ENCODE measurements at places on chromosomes 3 and 15. TPM values are rescaled to one million over a fixed set of nuclear protein-coding genes. Genes with fewer than 3 reads are reported as not detected.

SLC7A14 gene
- 1.9 TPM for polyA plus RNA-seq

NR2F2 gene
- 16.2 TPM for polyA plus RNA-seq

GP9 gene
- polyA plus RNA-seq: 0.14 TPM

SFMBT1 gene
- polyA plus RNA-seq: 4.9 TPM

SLC9C1 gene
- 0.07 TPM for polyA plus RNA-seq

LRRC31 gene
- not detected for polyA plus RNA-seq

TMEM40 gene
- polyA plus RNA-seq: 0.38 TPM

EOMES gene
- polyA plus RNA-seq: 0.05 TPM

PARP9 gene
- 18.1 TPM for polyA plus RNA-seq

ACAA1 gene
- 99.3 TPM for polyA plus RNA-seq

GPR15 gene
- polyA plus RNA-seq: 0.07 TPM

GOLGA8M gene
- 1.4 TPM for polyA plus RNA-seq

PLSCR5 gene
- not detected for polyA plus RNA-seq

SSUH2 gene
- polyA plus RNA-seq: 1.8 TPM

STRIT1 gene
- 0.73 TPM for polyA plus RNA-seq

AMOTL2 gene
- 17.9 TPM for polyA plus RNA-seq

AP3B2 gene
- 19.1 TPM for polyA plus RNA-seq

ADAMTS7 gene
- polyA plus RNA-seq: 1.4 TPM

SEC62 gene
- 96.5 TPM for polyA plus RNA-seq

CHL1 gene
- polyA plus RNA-seq: 1.9 TPM

MYZAP gene
- polyA plus RNA-seq: 5.4 TPM

GOLGA6L10 gene
- 4.3 TPM for polyA plus RNA-seq

TM6SF1 gene
- 0.87 TPM for polyA plus RNA-seq

SLCO2A1 gene
- polyA plus RNA-seq: 7.2 TPM

CP gene
- 2.4 TPM for polyA plus RNA-seq

MUSTN1 gene
- polyA plus RNA-seq: 63.7 TPM

PDZRN3 gene
- 8.6 TPM for polyA plus RNA-seq

TJP1 gene
- 14.7 TPM for polyA plus RNA-seq

TFG gene
- 30.0 TPM for polyA plus RNA-seq

MNS1 gene
- polyA plus RNA-seq: 2.3 TPM

FMN1 gene
- 2.3 TPM for polyA plus RNA-seq
